GM12878 (cell line): ENCODE measurements at places on chromosomes 3 and 15. TPM values are rescaled to one million over a fixed set of nuclear protein-coding genes. Genes with fewer than 3 reads are reported as not detected.

Gene IMPG2
- total RNA-seq, result 0.11 and 0.13 TPM in 2 replicates

Gene KLF15
- total RNA-seq, result 0.15 TPM in 1 of 2 replicates, not detected in the other

Gene GOLGA8S
- not detected in 2 replicates for total RNA-seq

Gene DUOXA1
- total RNA-seq, result 0.08 TPM in 1 of 2 replicates, not detected in the other

Gene ADGRG7
- total RNA-seq, result 0.21 TPM in 1 of 2 replicates, not detected in the other

Gene CTXN2
- not detected in 2 replicates for total RNA-seq

Gene CIAO2A
- 94.5 and 101 TPM in 2 replicates for total RNA-seq

Gene HIGD2B
- 0.24 TPM in 1 of 2 replicates, not detected in the other for total RNA-seq

Gene ZNF80
- total RNA-seq, result not detected in 2 replicates

Gene CXCR6
- not detected in 2 replicates for total RNA-seq

Gene TEX55
- not detected in 2 replicates for total RNA-seq

Gene GPR171
- total RNA-seq, result not detected in 2 replicates

Gene LRRC57
- total RNA-seq, result 10.4 and 11.1 TPM in 2 replicates

Gene PTPRG
- 3.0 and 3.2 TPM in 2 replicates for total RNA-seq

DNA sequence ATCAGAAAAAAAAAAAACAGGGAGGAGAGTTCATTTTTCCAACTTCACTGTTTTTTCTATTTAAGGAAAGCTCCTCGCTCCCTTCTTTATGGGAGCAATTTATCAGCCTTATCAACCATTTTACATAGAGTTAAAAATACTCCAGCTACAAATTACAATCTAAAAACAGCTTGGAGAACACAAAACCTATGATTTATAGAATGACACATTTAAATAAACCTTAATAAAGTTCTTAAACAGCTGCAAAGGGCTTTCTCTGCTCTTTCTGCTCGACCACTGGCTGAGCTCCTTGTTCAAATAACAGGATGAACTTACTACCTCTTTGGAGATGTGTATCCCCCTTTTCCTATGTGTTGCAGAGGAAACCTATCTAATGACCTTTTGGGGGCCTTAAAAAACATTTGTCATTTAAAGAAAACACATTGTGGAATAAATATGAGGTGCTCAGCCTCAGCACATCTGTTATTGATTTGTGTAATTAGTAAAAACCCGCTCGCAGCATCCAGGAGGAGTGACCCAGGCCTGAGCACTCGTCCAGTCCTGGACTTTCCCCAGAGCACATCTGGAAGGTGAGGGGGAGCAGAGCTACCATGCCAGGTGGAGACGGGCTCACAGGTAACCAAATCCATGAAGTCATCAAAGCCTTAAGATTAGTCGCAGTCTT is 231.2 kb downstream of the ATP8B4 start:
- no peak for DNase-seq

GRCh38 chr3:146928421-146929059 is 323.4 kb upstream of the PLSCR5 start:
- DNase-seq, result no peak

- no peak for DNase-seq
These were observed 87.8 kb downstream of the NCEH1 start for GRCh38 chr3:172622916-172623700.

GRCh38 chr15:52424856-52425431 is 103.7 kb downstream of the MYO5A start:
- no peak for DNase-seq

- no peak for DNase-seq
These were observed 25.2 kb upstream of the DOCK3 start for GRCh38 chr3:50649451-50649931.

DNA sequence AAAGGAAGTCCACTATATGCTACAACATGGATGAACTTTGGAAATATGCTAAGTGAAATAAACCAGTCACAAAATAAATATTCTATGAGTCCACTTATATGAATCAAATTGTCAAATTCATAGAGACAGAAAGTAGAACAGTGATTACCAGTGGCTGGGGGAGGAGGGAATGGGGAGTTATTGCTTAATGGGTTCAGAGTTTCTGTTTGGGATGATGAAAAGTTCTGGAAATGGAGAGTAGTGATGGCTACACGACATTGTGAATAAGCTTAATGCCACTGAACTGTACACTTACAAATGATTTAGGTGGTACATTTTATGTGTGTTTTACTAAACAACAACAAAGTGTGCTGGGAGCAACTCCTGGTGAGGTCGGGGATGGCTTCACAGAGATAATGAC is 38.1 kb downstream of the HOMER2 start:
- no peak for DNase-seq

GRCh38 chr3:70276901-70277300 is 35.5 kb downstream of the MDFIC2 start:
- no peak for DNase-seq

DNA sequence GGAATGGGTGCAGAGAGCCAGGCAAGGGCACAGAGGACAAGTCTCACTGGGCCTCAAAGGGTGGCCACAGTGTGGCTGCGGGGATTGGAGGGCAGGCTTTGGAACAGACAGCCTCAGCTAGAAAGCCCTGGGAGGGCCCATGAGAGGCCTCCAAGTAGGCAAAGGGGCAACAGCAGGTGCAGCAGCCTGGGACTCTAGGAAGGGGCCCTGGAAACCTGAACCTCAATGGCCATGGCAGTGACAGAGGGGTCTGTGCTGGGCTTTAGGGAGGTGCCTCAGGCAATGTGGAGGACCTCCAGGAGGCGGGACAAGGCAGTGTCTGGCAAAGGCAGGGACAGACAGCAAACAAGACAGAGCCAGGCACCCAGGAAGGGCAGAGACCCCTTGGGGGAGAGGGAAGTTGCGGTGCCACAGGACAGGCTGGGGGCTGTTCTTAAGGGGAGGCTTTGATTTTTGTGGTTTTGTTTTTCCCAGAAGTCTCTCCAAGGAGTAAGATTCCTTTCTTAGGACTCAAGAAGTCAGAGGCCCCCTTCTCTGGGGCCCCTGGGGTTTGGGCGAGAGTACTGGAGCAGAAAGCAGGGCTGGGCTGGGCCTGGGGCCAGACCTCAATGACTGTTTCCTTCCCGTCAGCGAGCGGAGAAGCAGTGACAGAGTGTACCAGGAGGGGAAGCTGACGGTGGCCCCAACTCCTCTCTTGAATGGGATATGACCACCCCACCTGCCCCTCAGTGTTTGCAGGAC is 9.7 kb downstream of the STOML1 start:
- DNase-seq, result no peak

- DNase-seq, result no peak
These were observed 92.0 kb downstream of the ALDH1A2 start for GRCh38 chr15:57973534-57973933.

- no peak for DNase-seq
These were observed 56.5 kb downstream of the ATP13A4 start for GRCh38 chr3:193498215-193498614.

- DNase-seq, result peak; percentile 70
These were observed 2.2 kb upstream of the CCR5 start for GRCh38 chr3:46368569-46368968.

GRCh38 chr3:111534701-111535100 is 7.3 kb upstream of the CD96 start:
- DNase-seq, result no peak

DNA sequence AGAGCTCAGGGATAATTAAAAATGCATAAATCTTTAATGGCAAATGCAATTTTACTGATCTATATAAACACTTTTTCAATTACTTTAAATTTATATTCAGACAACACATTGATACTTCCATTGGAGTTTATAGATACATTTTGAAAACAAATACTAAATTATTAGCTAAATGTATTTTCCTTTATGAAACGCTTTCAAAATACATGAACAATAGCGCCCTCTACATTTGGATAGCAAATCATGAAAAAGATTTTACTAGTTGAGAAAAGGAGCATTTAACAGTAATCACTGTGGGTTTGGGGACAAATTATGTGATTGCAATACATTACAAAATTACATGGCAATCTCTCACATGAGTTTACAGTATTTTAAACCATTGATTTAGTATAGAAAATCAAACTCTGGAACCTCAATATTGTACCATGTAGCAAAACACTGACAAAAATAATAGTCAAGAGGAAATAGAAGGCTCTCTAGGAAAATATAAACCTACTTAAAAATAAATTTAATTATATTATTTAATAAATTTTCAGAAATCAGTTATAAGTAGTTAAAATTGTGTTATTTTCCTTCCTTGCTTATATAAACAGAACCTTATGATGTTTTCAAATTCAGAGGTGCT is 207.9 kb downstream of the ZIC1 start:
- DNase-seq, result no peak

DNA sequence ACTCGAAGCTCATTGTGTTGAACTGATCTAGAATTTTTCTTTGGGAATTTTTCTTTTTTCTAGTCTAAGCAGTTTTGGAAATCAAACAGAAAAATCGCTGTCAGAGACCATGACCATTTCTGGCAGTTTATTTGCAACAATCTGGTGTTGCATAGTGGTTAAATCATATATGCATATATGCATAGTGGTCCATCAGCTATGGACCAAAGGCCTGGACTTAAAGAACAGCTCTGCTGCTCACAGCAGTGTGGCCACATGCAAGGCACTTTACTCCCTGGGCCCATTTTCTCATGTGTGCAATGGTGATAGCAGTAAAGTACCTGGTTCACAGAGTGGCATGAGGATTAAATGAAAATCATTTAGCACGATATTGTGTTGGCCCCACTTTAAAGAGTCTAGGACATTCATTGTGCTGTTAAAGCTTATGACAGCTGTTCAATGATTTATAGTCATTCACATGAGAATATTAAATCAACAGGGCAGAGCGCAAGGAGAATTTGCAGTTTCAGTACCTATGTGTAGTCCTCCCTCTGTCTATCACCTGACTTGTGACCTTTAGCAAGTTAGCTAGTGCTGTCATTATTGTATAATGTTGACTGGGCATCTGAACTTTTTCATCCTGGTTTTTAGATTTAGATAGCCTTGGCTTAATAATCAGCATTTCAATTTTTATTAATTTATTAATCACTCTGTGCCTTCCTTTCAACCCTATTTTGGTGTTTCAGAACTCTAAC is 46.4 kb downstream of the BLM start:
- no peak for DNase-seq

DNA sequence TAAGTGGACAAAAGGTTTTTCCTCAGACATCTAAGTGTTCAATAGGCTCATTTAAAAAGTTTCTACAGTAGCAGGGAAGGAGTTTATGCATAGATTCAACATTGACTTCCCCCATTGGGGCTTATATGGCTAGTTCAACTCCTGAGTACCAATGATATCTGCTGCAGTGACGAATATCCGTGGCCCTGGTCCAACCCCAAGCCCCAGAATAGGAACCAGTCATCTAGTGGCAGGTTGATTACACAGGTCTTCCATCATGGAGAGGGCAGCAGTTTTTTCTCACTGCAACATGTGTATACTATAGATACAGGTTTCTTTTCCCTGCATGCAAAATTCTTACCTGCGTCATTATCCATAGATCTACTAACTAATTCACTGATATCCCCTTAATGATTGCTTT is 45.8 kb upstream of the KPNA4 start:
- DNase-seq, result no peak

DNA sequence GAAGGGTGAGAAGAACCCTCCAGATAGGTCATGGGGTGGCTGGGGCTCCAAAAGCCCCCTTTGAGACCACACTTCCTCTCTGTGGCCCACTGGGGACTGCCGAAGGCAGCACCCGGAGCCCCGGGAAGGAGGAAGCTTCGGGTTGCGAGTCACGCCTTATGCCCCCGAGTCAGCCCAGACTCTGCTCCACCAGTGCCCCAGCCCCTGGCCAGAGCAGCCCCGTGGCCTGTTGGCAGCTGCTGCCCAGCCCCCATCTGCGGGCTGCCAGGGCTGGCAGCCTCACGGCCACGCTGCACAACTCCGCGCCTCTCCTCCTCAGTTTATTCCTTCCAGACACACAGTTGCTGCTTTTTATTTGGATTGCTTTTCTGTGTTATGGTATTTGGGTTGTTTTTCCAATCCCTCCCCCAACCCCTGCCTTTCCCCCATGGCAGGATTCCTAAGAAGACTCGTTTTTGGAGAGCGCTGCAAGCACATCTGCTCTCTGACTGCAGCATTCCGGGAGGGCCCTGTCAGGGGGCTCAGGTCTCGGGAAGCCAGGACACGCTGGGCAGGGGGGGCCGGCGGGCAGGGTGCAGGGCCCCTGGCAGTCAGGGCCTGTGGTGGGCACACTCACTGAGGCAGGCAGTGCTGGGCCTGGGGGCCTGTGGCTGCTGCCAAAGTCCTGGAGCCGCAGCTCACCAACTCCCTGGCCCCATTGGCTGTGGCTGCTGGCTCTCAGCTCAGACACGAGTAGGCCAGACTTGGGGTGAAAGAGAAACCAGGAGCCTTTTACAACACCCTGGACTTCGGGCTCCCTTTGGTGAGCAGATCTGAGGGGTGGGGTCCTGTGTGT is 20.2 kb downstream of the MAGEF1 start:
- DNase-seq, result no peak

DNA sequence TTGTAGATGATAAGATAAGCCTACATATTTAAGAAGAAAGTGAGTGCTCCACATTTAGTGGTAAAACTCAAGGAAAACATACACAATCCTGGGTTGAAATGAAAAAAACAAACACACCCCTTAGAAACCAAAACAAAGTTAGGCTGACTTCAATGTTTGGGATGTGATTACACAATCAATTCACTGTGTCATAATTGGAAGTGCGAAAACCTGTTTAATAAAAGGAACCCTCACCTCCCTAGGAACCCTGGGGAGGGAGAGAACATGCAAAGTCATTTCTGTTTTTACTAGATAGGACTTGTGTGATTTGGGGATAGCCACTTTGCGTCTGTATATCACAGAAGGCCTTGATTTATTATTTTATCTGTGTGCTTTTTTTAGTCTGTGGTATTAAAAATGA is 275.0 kb downstream of the NFKBIZ start:
- DNase-seq, result no peak

- no peak for DNase-seq
These were observed 7.6 kb downstream of the ZMAT3 start for GRCh38 chr3:179063945-179064560.

- no peak for DNase-seq
These were observed 20.6 kb downstream of the RNF111 start for GRCh38 chr15:59008086-59008485.

- DNase-seq, result no peak
These were observed 3.5 kb downstream of the ZNF710 start for GRCh38 chr15:90004671-90005070.

- DNase-seq, result no peak
These were observed 22.0 kb downstream of the SLC15A2 start for GRCh38 chr3:121916189-121916588.

DNA sequence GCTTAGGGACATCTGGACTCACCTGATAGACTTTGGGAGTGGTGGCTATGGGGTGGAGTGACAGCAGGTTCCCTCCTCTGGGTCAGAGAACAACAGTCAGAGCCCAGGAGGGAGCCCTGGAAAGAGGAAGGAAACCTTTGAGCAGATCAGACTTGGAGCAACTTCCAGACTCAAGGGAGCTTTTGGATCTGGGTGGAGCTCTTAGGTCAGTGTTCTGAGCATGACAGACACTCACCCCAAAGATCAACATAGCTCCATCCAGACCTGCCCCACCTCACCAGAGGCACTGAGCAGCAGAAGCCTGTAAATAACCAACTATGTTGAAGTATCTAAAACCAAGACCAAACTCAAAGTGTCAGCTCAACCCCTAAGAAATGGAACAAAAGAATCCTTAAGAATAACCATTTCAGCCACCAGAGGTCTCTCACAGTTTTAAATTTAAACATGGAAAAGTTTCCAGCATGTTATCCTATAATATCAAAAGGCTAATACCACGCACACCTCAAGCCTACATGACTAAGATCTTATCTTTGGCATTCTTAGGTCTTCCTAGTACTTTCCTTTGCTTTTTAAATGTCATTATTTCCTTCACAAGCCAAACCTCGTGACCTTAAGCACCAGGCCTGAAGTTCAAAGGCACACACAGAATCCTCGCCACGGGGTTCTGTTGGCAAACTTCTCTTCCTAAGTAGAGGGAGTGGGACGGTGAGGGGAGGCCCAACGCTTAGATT is 56.4 kb downstream of the UMPS start:
- DNase-seq, result no peak
